ENCODE measurements at places on chromosomes 2 and 18. TPM values are rescaled to one million over a fixed set of nuclear protein-coding genes. Genes with fewer than 3 reads are reported as not detected.
A peak's percentile ranks its signal among the peaks of the same experiment; 100 is the strongest.

Gene HOXD9
- polyA plus RNA-seq = 7.2 TPM

DNA sequence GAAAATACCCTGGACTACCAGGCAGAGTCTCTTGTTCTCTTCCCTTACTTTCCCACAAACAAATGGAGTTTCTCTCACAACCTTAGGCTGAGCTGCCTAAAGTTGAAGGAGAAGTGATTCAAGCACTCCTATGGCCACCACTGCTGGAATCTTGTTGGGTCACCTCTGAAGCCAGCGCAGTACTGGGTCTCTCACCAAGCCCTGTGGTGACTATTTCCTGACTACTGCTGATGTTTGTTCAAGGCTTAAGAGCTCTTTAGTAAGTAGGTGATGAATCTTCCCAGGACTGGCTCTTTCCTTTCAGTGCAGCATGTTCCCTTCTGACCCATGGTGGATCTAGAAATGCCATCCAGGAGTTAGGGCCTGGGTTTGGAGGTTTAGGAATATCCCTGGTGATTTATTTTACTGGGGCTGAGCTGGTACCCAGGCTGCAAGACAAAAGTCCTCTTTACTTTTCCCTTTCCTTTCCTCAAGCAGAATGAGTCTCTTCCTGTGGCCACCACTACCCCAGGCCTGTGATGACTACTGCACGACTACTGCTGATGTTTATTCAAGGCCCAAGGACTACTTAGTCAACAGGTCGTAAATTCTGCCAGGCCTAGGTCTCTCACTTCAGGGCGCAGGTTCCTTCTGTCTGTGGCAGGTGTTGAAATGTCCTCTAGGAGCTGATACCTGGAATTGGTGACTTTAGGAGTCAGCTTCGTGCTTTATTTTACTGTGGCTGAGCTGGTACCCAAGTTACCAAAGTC lies 121.8 kb downstream of the SLC4A10 start:
- no peaks in the 10 kb centered on the region for H3K36me3 ChIP-seq
- H3K4me3 ChIP-seq = no peak overlapping the region
- H3K27me3 ChIP-seq = no peaks in the 10 kb centered on the region
- no peaks in the 10 kb centered on the region for H3K4me1 ChIP-seq
- H3K27ac ChIP-seq = no peak overlapping the region

DNA sequence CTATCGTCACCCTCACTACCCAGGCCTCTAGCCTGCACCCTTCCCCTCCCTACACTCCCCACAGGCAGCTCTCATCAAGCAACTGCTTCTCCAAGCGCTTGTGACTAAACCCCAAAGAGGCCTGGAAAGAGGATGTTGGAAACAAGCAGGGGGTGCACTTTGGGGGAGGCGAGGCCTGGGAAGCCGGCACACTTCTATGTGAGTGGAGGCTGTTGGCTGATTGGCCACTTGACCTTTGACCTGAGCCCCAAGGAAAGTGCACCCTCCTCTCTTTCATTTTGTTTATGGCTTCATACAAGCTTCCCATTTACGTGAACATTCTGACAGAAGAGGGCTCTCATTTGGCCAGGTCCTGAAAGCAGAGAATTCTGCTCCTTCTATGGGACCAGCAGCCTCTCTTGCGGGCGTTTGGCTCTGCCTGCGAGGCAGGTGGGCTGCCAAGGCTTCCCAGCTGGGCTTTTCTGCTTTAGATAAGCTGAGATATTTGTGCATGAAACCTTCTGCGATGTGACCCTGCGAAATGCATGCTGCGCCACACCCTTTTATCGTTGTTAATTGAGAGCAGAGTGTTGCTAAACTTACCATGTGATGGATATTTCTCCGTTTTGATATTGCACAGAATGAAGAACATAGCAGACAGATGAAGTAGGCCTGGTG lies 134.8 kb upstream of the NCK2 start:
- no peak overlapping the region for H3K4me3 ChIP-seq
- no peaks in the 10 kb centered on the region for H3K36me3 ChIP-seq
- no peaks in the 10 kb centered on the region for H3K4me1 ChIP-seq
- DNase-seq = no peak

- no peak overlapping the region for H3K27ac ChIP-seq
- no peak overlapping the region for H3K4me3 ChIP-seq
- no peak for DNase-seq
- no peaks in the 10 kb centered on the region for H3K27me3 ChIP-seq
- H3K4me1 ChIP-seq = no peaks in the 10 kb centered on the region
- H3K36me3 ChIP-seq = no peaks in the 10 kb centered on the region
Measured at GRCh38 chr2:106827158-106827557, 58.8 kb downstream of the ST6GAL2 start.

DNA sequence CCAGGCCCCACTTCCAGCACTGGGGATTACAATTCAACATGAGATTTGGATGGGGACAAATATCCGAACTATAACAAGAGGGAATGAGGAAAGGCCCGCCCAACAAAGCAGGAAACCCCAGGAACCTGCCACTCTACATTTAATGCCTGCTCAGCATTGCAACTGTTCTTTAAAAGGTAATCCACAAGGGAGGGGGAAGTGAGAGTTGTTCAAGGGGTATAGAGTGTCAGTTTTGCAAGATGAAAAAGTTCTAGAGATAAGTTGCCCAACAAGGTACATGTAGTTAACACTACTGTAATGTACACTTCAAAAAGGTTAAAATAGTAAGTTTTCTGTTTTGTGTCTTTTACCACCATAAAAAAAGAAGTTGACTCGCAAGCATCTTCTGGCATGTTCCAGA lies 137.6 kb downstream of the MBD2 start:
- H3K27me3 ChIP-seq = no peaks in the 10 kb centered on the region
- no peaks in the 10 kb centered on the region for H3K36me3 ChIP-seq
- 0 out of 2 replicates have a peak, but pooled peaks cover 7% of the 10 kb centered on the region for H3K4me1 ChIP-seq
- no peak for DNase-seq
- no peak overlapping the region for H3K27ac ChIP-seq
- H3K4me3 ChIP-seq = no peak overlapping the region

DNA sequence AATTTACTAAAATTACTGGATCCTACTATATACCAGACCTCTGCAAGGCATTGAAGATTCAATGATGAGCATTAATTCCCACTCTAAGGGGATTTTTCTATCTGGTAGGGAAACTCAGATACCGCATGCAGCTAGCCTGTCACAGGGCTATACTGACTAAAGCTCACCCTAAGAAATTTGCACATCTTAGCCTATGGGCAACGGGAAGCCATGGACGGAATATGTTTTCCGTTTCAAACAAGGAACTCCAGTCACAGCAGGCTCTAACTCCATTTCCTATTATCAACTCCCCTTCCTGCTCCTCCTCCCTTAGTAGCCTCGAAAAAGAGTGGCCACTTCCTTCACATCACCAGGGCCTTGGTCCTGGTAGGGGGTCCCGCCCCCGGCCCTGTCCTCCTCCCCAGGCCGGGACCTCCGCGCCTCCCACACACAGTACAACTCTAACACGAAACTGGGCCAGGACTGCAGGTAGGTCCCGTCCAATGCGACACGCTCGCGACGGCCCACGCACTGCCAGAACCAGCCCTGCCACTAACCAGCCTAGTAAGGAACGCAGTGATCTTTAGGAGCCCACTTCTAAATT lies 659 bp upstream of the COX5B start:
- no peaks in the 10 kb centered on the region for H3K27me3 ChIP-seq
- peak overlapping the region; percentile 77 for H3K27ac ChIP-seq
- DNase-seq = peak; percentile 36
- H3K4me1 ChIP-seq = peaks cover 11% of the 10 kb centered on the region

GRCh38 chr2:99850084-99850710 lies 292.2 kb downstream of the AFF3 start:
- no peak for DNase-seq
- H3K4me3 ChIP-seq = no peak overlapping the region
- H3K4me1 ChIP-seq = no peaks in the 10 kb centered on the region
- H3K36me3 ChIP-seq = no peaks in the 10 kb centered on the region

DNA sequence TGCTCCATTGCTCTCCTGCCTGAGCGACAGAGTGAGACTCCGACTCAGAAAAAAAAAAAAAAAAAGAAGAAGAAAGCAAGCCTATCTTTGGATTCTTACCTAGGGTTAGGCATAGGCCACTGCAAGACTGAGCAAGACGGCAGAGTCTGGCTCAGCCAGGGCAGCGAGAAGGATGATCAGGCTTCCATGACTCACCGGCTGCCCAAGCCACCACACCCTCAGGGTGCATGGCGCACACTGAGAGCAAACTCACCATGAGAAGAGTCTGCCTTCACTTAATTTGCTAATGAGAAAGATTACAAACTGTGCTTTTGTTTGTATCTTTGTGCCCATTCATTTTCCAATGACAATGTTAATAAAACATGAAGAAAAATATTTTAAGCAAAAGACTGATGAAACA lies 8.2 kb downstream of the FAM110C start:
- no peak overlapping the region for H3K27ac ChIP-seq
- no peaks in the 10 kb centered on the region for H3K27me3 ChIP-seq
- H3K4me1 ChIP-seq = no peaks in the 10 kb centered on the region
- no peaks in the 10 kb centered on the region for H3K36me3 ChIP-seq
- no peak overlapping the region for H3K4me3 ChIP-seq
- peak; percentile 30 for DNase-seq

Gene ST6GAL2
- polyA plus RNA-seq = not detected

DNA sequence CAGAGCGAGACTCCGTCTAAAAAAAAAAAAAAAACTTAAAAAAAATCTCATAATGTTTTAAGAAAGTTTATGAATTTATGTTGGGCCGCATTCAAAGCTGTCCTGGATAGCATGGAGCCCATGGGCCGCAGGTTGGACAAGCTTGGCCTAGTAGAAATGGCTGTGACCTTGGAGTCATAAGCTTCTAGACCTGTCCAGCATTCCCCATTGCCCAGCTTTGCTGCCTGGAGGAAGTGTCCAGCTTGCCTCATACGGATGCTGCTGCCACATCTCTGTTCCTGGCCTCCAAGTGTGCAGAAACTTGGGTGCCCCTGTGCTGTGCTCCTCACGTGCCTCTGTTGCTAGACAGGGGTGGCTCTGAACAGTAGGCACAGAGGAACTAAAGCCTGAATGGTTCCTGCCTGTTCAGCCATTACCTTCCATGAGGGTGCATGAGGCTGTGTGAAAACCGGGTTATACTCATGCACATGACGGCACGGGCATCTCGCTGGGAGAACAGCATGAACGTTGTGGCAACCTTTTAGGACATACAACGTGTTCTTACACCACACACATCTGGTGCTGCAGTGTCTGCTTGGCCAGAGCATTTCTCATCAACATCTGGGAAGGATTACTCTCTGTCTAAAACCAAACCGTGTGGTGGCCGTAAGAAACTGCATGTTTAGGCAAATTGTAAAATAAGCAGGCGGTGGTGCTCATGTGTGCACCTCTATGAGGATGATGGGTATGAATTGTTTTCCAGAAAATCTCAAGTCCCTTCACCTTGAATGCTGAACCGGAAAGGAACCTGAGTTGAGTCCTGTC lies 38.2 kb downstream of the FHOD3 start:
- DNase-seq = peak; percentile 76
- peaks cover 27% of the 10 kb centered on the region for H3K4me1 ChIP-seq
- no peaks in the 10 kb centered on the region for H3K27me3 ChIP-seq
- H3K4me3 ChIP-seq = no peak overlapping the region
- H3K27ac ChIP-seq = no peak overlapping the region

Gene HS6ST1
- 3.3 TPM for polyA plus RNA-seq

Gene NEUROD1
- not detected for polyA plus RNA-seq

DNA sequence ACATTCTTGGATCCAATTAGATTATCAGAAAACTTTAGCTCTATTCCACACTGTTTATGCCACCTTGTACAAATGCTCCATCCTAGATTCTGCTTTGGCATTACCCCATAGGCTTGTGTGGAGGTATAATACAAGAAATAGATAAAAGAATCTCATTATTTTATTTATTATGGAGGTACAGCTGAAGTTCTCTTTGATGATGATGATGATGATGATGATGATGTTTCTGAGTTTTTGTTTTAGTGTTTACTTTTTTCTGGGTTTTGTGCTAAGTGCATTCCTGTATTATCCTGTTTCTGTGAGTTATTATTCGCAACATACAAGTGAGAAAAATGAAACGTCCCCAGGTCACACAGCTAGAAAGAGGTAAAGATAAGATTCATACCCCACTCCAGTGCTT lies 43.4 kb downstream of the ANXA4 start:
- no peak overlapping the region for H3K27ac ChIP-seq
- H3K27me3 ChIP-seq = no peaks in the 10 kb centered on the region
- DNase-seq = no peak
- no peaks in the 10 kb centered on the region for H3K36me3 ChIP-seq

DNA sequence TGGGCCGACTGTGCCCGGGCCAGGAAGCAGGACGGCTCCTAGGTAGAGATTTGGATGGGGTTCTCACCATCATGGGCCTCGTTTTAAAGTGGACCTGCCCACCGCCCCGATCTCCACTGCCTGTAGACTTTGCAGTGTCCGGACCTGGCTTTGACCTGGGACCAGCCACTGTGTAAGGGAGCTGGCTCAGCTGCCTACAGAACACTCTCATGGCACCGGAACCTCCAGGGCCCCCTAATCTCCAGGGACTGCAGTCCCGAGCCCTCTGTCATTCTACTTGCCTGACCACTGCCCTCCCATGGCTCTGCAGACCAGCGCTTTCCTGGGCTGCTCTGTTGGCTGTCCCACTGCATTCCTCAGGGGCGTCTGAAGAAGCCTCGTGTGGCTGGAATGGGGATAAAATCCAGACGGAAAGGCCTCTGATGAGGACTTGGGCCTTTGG lies 120.8 kb downstream of the GLI2 start:
- peak; percentile 62 for DNase-seq
- H3K27ac ChIP-seq = no peak overlapping the region
- H3K27me3 ChIP-seq = no peaks in the 10 kb centered on the region

DNA sequence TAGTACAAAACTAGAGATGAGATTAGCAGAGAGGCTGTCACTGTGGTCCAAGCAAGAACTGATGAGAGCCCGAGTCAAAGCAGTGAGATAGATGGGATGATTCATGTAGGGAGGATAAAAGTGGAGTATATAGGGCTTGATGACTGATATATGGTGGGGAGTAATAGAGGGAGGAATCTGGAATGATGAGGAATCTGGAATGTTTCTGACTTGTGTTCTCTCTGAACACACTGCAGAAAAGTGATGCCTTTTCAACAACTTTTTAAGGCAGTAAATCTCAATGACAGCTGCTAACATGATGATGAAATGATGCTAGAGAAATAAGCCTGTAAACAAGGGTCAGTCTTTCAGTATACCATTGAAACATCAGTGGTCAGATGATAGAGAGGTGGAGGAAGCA lies 143.5 kb upstream of the SP5 start:
- H3K4me3 ChIP-seq = no peak overlapping the region
- DNase-seq = peak; percentile 2
- no peaks in the 10 kb centered on the region for H3K4me1 ChIP-seq

DNA sequence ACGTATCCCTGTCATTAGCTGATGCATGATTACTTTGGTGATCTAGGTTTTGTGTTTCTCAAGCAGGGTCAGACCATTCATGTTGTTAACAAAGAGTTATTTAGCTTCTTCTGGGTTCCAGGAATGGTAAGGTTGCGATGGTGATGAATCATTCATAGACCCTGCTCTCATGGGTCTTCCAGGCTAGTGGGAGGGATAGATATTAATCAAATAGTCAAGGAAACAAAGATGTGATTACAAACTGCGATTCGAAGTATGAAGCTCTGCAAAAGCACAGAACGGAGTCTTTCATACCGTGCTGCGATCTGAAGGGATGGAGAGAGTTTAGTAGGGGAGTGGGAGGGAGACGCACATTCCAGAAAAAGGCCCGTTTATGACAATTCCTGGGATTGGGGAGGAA lies 42.1 kb downstream of the CAVIN2 start:
- H3K27me3 ChIP-seq = no peaks in the 10 kb centered on the region
- no peak for DNase-seq
- no peak overlapping the region for H3K27ac ChIP-seq
- H3K36me3 ChIP-seq = no peaks in the 10 kb centered on the region
- peaks cover 5% of the 10 kb centered on the region for H3K4me1 ChIP-seq

- H3K27ac ChIP-seq = no peak overlapping the region
- no peak overlapping the region for H3K4me3 ChIP-seq
- no peaks in the 10 kb centered on the region for H3K27me3 ChIP-seq
- H3K36me3 ChIP-seq = no peaks in the 10 kb centered on the region
- no peaks in the 10 kb centered on the region for H3K4me1 ChIP-seq
Measured at GRCh38 chr18:44508474-44508873, 172.2 kb upstream of the SETBP1 start.
